ENCODE measurements at places on chromosomes 6 and 20. TPM values are rescaled to one million over a fixed set of nuclear protein-coding genes. Genes with fewer than 3 reads are reported as not detected.
A peak's percentile ranks its signal among the peaks of the same experiment; 100 is the strongest.

The SLC25A27 gene
- total RNA-seq, result 24.2 TPM

The PLA2G7 gene
- not detected for total RNA-seq

The FAM217A gene
- not detected for total RNA-seq

- DNase-seq, result no peak
Measured at GRCh38 chr6:56406276-56407269, 159.2 kb upstream of the COL21A1 start.

GRCh38 chr6:119259027-119259426 lies 90.5 kb downstream of the MAN1A1 start:
- no peak for DNase-seq

DNA sequence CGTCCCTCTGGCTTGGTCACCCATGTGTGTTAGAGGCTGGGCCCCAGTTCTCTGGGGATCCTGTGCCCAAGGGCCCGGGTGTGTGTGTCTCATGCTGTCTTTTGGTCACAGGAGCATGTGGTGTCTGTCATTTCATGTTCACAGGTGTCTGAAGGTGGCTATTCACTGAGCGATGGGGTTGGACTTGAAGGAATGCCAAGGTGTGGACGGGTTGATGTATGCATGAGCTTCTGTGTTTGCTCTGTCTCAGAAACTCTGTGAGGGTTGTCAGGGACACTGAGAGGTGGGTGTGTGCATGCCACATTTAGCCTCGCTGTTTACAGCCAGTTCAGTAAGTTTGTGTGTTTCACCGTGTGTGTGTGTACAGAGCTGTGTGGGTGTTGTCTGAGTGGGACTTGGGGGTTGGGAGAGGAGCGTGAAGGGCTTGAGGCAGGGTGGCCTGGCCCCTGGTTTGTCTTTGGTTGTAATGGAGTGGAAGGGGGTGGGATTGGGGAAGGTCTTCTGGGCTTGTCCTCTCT lies 1.2 kb downstream of the DDR1 start:
- peak; percentile 71 for DNase-seq
